ENCODE measurements at places on chromosomes 3 and 15.

DNA sequence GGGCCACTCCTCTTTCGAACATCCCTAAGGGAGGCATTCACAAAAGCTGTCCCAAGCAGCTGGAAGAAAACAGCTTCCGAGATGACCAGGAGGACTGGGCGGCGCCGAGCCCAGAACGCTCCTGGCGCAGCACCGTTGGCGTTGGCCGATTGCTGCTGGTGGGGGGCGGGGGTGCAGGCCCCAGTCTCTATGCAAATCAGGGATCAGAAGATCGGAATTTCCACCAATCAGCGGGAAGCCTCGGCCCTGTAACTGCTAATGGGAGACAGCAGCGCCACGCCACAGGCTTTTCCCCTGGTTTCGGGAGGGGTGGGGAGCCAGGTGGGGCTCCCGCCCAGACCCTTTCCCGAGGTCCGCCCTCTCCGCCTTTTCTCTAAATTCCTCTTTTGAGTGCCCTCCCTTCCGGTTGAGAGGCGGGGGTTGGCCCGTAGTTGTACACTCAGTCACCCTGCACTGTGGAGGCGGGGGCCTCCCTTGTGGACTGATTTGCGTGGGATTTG lies 27.0 kb downstream of the HMCES start:
- no peak for DNase-seq

DNA sequence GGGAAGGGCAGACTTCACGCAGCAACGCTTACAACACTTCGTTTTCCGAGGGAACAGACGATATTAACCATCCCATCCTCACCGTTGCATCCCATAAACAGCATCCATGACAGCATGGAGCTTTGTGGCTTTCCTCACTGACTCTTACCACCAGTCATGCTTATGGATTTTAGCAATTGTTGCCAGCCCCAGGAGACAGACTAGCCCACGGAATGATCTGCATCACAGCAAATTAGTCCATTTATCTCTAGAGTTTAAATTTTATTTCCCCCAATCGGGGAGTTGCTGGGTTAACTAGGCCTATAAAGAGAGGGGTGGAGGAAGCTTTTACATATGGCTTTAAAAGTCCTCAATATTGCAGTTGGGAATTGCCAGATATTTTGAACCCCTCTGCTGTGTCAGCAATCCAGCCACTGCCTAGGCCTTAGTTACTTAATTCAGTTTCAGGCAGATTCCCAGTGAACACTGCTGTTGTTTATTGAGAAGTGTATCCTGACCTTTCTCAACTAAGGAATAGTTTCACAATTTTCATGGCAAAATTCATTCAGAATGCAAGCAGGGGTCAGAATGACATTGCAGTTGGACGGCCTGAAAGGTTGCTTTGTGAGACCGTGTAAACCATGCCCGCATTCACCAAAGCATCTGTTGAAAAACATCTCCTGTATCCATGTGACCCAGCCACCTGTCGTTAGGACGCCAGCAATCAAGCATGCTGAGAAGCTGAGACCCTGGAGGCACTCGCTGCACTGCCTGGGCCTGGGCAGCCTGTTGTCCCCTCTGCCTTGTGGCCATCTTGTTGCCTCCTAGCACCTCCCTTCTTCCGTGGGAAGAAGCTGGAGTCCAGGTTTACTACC lies 397.4 kb upstream of the TPM1 start:
- no peak for DNase-seq

- DNase-seq, result no peak
Measured at GRCh38 chr3:154135511-154136173, 14.5 kb downstream of the ARHGEF26 start.

GRCh38 chr15:82111918-82112317 lies 66.1 kb upstream of the MEX3B start:
- DNase-seq, result no peak

DNA sequence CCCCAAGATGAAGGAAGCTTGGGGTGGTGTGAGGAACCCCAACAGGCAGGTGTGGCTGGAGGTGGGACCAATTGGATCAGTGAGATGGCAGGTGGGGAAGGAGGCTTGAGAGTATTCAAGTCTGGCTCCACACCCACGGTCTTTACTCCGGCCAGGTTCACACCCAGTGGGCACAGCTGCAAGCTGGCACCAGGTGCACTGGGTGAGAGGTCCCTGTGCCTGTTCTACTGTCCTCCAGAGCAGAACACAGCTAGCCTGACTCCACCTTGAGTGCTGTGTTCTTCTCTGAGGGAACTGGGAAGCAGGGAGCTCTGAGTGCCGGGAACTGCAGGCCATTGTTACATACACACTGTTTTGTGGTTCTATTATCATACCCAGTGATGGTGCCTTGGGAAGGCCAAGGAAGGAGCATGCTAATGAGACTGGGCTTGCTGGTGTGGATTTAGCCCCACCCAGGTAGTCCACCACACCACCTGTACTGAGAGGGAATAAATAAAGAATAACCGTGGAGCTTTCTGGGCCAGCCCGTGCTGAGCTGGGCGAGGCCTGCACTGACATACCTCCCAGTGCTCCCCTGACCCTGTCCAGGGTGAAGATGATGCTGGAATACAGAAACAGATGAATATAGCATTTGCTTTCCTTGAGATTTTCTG lies 93.4 kb downstream of the ABHD5 start:
- DNase-seq, result no peak

DNA sequence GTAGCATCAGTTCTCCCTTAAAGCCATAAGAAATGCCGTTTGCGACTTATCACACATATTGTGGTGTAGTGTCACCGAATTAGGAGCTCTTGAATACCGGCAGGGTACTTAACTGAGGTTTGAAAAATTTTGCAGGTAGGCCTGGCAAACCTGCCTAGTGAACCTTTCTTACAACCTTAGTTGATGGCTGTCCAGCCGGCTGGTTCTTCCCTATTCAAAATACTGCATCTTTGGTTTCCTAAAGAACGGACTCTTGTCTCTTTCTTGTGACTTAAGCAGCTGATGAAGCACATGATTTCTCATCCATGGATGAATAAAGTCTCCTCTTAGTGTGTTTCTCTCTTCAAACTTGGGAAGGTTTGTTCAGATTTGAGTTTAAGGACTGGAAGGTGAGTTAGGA lies 1.5 kb downstream of the RAB7A start:
- peak; percentile 7 for DNase-seq

DNA sequence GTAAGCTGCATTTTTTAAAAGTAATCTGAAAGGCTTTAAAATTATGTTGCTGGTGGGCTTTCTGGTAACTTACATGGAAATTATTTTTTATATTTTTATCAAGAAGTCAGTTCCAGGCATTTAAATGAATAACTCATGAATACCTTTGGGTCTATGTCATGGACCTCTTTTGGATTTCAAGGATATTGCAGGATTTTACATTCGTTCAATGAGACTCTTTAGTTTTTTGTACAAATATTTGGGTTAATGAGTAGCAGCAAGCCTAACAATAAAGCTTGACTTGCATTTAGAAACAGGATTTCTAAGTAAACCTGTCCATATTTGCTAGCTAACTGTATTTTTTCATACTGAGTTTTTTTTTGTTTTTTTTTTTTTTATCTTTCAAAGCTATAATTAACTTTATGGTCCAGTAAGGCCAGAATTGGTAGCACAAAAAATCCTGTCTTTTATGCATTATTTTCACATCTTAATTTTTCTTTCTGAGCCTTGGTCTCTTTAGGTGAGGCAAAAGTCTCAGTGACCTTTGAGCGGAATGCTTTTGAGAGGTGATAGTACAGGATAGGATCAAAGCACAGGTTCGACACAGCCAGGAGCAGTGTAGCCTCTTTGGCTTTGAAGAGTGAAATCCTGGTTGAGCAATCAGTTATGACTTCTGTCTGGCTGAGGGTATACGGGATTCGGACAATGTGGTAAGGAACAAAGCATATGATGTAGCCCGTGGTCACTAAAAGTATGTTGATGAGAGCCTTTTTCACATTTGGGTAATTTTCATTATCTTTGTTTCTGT lies 4.8 kb downstream of the GPR171 start:
- no peak for DNase-seq

- peak; percentile 64 for DNase-seq
Measured at GRCh38 chr3:43013743-43014155, 34.6 kb downstream of the GASK1A start.

GRCh38 chr3:113546414-113546893 lies 14.1 kb downstream of the SIDT1 start:
- no peak for DNase-seq

- DNase-seq, result peak; percentile 51
Measured at GRCh38 chr3:45870099-45870498, 16.2 kb upstream of the CCR9 start.

DNA sequence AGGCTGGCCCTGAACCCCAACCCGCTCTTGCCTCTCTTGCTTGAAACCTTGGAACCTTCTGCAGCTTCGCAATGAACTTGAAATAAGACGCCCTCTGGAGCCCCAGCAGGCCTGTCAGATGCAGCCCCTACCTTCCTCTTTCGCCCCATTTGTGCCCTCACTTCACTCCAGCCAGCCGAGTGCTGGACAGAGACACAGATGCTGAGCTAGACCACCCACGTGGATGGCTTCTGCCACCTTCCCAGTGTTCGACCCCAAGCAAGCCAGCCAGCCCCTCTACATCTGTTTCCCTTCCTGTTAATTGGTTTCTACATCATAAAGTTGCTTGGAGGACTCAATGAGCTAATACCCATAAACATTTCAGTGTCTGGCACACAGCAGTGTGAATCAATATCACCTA lies 23.8 kb upstream of the SNRPA1 start:
- DNase-seq, result no peak

DNA sequence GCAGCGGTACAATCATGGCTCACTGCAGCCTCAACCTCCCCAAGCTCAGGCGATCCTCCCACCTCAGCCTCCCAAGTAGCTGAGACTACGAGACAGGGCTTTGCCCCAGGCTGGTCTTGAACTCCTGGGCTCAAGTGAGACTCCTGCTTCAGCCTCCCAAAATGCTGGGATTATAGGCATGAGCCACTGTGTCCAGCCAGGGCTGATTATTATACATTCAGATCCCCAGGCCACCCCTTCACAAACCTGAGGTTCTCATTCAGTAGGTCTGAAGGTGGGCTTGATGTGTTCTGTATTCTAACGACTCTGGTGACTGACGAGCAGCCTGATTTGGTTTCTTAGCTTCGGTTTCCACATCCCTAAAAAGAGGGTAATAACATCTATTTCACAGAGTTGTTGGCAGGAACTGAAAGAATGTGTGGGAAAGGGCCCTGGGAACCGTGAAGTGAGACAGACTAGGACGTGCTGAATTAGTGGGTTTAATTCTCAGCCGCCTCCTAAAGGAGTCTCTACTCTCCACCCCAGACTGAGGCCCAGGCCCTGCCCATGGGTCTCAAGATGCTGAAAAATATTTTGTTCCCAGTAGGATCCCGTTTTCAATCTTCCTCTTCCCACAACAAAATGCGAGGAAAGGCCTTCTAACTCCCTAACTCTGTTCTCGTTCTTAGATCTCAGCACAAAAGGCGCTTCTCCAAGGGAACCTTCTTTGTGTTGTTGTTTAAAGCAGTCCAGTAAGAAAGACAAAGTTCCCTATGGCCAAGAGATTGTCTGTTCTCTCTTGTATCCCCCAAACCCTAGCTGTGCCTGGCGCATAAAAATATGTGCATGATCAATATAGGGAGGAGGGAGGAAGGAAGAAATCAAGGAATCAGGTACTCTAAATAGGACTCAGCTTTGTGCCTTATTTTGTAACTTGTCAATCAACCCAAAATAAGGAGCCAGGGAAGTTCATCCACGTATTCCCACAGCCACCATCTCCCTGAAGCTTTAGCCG lies 210.0 kb upstream of the TOPAZ1 start:
- no peak for DNase-seq

- DNase-seq, result no peak
Measured at GRCh38 chr3:172210355-172210754, 171.0 kb downstream of the FNDC3B start.

DNA sequence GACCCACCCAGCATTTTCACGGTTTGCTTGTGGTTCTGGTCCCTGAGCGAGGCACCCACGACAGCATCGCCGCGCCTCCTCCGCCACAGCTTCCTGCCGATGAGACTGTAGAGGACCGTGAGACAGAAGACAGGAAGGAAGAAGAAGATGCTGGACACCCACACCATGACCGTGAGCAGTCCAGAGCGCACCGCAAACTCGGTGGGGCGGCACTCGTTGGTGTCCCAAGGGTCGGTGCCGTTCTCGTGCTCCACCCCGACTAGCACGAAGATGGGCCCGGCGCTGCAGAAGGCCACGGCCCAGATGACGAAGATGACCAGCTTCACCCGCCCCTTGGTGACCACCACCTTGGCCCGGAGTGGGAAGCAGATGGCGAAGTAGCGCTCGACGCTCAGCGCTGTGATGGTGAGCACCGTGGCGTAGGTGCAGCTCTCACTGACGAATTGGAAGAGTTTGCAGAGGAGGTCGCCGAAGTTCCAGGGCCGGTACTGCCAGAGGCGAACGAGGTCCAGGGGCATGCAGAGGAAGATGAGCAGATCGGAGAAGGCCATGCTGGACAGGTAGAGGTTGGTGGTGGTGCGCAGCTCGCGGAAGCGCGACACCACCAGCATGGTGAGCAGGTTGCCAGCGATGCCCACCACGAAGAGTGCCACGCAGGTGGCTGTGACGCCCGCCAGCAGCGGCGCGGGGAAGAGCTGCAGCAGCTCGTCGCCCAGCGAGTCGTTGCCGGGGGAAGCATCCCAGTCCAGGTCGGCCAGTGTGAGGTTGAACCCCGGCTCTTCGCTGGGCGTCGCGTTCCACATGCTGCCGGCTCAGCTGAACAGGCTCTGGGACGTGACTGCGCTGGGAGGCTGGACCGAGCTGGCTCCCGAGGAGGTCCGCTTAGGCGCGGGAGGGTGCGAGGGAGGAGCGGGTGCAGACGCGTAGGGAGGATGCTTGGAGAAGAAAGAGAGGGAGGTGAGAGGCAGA lies at the start of gene GHSR:
Gene GHSR, minus strand, starts transcription at position 846 of the 969 bp plus-strand sequence. Its CDS starts 43 bp downstream, at position 803.
- DNase-seq, result no peak

DNA sequence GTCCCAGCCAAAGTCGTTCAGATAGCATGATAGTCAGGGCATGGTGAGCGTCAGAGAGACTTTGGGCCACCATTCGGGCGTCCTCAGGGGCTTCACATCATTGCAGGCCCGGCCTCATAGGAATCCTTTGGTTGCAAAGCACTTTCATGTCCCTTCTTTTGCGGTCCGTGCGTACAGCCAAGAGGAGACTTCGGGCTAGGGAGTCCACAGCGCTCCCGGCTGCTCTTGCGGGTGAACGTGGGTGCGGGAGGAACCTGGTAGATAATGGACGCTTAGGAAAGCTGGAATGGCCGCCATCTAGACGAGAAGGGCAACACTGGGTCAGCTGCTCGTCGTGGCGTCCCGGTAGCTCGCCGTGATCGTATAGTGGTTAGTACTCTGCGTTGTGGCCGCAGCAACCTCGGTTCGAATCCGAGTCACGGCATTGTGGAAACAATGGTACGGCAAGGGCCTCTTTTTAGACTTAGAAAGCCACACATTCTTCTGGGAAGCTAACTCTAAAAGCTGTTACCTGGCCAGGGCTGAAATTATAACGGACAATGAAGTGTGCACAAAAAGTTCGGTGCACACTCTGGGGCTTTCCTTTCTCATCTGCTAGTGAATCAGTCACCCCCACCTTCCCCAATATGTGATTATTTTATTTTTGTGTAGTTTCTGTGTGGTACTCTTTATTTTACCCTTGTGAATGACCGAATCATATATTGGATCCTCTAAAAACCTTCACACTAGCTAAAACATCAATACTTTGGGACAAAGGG lies 13.2 kb upstream of the SHF start:
- DNase-seq, result peak; percentile 81

DNA sequence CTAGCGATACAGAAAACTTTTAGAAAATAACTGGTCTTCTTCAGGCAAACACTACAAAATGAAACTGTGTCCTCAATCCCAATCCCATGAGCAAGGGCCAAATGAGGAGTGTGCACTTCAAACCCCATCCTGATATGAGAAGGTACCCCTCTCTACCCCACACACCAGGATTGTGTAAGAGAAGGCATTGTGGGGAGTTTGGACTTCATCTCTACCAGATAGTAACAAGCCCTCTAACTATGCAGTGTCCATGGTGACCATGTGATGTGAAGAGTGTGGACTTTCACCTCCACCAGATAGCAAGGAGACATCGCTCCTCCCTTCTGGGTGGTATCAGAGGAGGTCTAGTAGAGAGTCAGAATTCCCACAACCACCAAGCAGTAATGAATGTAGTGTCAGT lies 769.3 kb downstream of the MECOM start:
- DNase-seq, result no peak
